ENCODE measurements at places on chromosomes 11 and 22.

GRCh38 chr11:122898799-122899198 lies 16.2 kb downstream of the JHY start:
- DNase-seq, result no peak

GRCh38 chr11:132056689-132057088 lies 686.3 kb downstream of the NTM start:
- DNase-seq, result no peak

DNA sequence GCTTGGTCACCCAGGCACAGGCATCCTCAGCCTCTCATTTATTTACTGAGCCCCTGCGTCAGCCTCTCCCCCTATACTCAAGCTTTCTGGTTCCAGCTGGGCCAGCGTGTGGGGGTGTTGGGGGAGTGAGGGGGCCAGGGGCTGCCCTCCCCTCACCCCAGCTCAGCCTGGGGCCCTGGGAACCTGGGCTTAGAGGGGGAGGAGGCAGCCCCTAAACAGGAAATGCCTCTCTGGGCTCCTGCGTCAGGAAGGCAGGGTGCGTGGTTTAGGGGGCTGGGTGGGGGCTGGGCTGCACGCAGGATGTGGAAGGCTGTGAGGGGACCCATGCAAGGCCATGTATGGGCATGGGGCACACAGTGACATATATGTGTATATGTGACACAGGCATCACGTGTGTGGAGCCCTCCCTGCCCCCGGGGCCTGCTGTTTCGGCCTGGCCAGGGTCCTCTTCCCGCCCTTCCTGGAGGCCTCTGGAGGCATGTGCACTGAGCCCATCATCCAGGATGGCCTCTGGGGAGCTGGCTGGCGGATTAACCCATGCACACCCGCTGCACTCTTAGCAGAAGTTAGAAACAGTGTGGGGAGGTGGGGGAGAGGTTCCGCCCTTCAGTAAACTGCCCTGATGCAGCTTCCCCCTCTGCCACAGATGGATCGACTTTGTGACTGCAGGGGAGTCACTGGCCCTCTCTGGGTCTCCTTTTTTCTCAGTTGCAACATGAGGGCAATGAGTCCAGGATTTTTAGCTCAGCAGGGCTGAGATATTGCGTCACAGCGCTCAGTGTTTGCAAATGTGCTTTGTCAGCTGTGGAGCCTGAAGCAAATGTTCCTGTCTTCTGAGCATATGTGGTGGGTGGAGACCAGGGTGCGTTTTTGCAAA lies 1.1 kb upstream of the CD248 start:
- DNase-seq, result peak; percentile 26

DNA sequence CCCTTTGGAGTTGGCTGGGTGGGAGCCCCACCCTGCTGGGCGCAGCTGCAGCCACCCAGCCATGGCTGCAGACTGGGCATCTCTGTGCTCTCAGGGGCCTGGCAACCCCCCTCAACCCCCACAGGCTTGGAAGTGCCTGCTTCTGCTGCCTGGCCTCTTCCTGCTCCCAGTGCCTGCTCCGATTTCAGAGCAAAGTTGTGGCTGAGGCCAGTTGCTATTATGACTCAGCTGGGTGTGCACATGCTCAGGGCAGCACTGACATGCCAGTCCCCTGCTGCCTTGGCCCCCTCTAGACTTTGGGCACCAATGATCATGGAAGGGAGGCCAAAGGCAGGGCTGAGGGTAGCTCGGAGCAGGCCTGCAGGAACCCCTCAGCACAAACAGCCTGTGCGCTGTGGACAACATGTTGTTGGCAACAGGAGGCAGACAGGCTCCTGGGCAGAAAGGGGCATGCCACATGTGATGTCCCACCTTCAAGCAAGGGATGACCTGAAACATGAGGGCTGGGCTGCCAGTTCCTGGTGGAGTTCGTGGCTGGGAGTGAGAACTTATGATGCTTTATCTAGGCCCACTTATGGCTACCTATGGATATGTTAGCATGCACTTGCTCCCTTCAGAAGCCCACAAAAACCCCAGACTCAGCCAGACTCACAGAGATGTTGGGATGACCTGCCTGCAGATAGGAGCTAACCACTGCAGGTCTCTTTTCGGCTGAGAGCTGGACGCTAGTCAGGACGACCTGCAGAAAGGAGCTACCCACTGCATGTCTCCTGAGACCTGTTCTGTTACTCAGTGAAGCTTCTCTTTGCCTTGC lies 96.4 kb upstream of the AMOTL1 start:
- DNase-seq, result no peak

GRCh38 chr11:122071709-122072202 lies 44.3 kb downstream of the BLID start:
- DNase-seq, result no peak

GRCh38 chr22:20241579-20242392 lies 26.3 kb downstream of the RTN4R start:
- no peak for DNase-seq

DNA sequence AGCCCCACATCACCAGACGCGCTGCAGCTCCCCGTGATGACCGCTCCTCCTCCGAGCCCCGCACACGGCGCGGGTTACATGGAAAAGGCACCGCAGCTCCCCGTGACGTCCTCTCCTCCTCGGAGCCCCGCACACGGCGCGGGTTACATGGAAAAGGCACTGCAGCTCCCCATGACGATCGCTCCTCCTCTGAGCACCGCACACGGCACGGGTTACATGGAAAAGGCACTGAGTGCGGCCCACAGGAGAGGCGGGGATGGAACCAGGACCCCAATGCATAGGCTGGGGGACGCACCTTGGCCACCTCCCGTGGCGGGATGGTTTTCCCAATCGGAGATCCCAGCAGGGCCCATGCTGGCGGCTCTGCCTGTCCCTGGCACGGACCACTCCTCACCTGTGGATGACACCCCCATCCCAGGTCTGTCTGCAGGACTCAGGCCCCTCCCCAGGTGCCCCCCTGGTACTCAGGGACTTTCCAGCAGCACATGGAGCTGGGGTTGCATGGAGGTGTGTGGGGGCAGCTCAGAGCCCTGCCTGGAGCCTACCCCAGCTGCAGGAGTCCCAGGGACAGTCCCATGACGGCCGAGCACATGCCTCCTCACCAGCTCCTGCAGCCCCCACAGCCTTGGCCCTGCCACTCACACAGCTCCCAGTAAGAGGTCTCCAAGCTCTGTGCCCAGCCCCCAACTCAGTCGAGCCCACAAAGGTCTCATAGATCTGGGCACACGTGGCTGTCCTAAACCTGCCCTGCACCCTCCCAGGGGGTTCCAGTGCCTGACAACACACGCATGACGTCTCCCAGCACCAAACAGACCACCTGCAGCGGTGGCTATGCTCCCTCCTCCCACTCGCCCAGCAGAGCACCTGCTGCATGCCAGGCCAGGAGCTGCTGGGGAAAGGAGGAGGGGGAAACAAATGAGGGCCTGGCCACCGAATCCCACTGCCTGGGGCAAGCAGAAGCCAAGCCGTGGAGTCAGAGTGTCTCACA lies 166.6 kb downstream of the BRD1 start:
- DNase-seq, result no peak

- no peak for DNase-seq
Observed at GRCh38 chr11:111913997-111914396, 1.5 kb downstream of the HSPB2 start.

DNA sequence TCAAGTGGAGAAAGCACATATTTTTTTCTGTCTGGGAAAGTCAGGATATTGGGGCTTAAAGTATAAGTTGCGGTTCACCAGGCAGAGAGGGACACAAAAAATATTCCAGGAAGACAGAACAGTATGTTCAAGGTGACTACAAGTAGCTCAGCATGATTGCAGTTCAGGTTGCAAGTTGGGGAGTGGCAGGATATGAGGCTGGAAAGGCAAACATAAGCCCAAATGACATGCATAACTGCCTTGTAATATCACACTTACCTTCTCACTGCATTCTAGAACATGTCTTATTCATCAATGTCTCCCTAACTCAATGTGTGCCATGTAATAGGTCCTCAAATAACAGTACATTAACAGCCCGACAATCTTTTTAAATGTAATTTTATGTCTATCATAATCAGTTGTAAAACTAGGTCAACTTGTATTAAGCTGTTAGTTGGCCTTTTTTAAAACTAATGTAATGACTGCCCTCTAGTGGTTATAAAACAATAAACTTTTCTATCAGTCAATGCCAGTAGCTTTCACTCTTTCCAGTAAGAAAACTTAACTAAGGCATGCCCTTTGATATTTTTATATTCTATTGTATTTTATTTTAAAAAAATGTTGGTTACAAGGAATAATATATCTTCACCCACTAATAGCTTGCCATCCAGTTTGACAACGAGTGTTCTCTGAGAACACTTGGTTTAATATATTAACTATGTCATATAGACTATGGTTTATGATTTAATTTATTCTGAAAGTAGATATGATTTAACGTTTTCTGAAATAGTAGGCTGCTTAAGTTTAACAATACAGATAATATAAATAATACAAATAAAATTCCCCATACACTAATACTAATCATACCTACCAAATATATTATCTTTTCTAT lies 39.4 kb upstream of the CFAP300 start:
- DNase-seq, result no peak

DNA sequence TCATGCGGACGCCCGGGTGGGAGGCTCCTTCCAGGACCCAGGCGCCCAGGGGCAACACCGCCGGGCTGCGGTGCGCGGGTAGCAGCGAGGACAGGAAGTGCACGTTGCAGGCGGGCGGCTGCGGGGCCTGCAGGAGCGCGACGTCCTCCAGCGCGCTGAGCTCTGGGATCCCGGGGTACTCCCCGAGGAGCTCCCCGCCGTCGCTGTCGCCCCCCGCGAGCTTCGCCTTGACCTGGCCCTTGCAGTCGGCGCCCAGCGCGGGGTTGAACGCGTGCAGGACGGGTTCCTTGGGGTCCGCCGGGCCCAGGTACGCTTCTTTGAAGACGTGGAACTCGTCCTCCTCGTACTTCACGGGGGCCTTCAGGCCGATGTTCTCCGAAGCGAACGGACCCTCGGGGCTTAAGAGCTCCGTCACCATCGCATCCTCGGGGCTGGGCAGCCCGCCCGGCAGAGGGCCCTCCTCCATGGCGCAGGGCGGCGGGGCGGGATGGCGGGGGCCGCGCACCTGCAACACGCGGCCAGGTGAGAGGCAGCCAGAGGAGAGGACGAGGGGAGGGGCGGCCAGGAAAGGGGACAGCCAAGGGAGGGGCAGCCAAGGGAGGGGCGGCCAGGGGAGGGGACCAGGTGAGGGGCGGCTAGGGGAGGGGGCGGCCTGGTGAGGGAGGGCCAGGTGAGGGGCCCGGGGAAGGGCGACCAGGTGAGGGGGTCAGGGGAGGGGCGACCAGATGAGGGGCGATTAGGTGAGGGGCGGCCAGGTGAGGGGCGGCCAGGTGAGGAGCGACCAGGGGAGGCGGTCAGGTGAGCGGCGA lies 921 bp downstream of the TESMIN start:
- DNase-seq, result peak; percentile 7

DNA sequence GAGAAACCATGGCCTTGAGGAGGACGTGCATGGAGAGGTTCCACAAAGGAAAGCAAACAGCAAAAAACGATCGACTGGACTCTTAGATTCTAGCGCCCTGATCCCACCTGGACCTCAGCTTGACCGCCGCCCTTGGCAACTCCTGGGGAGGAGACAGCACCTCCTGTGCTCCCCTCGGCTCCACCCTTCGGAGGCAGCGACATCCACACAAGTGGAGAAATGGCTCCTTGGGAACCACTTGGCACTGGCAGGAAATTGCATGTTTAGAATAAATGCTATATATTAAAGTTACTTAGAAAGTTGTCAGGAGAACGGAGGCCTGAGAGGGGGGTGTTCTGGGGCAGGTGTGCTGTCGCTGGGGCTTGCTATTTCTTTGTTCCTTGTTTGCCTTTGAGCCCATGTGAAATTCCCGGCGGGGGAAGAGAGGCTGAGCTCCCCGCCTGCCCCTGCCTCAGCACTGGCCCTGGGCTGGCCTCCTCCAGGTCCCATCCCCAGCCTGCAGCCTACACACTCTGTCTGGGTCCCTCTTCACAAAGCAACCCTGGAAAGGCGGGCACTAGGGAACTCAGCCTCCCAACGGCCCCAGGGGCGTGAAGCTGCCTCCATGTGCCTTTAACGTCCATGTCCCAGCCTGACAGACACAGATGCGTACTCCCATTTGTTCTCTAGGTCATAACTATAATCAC lies 395.3 kb downstream of the BRD1 start:
- no peak for DNase-seq

GRCh38 chr22:25572708-25573171 lies 8.3 kb downstream of the GRK3 start:
- DNase-seq, result no peak

GRCh38 chr11:57812634-57813033 lies 51.0 kb downstream of the CTNND1 start:
- DNase-seq, result no peak

GRCh38 chr11:35013514-35014233 lies 97.3 kb downstream of the PDHX start:
- no peak for DNase-seq

GRCh38 chr11:12363373-12363772 lies 14.0 kb upstream of the PARVA start:
- DNase-seq, result no peak

- DNase-seq, result no peak
Observed at GRCh38 chr11:66281776-66282467, 3.9 kb downstream of the CNIH2 start.

- no peak for DNase-seq
Observed at GRCh38 chr11:74612877-74613276, 20.5 kb downstream of the POLD3 start.

- no peak for DNase-seq
Observed at GRCh38 chr11:70636659-70637058, 238.3 kb downstream of the CTTN start.

- no peak for DNase-seq
Observed at GRCh38 chr11:128894286-128894681, 3.1 kb downstream of the KCNJ5 start.

DNA sequence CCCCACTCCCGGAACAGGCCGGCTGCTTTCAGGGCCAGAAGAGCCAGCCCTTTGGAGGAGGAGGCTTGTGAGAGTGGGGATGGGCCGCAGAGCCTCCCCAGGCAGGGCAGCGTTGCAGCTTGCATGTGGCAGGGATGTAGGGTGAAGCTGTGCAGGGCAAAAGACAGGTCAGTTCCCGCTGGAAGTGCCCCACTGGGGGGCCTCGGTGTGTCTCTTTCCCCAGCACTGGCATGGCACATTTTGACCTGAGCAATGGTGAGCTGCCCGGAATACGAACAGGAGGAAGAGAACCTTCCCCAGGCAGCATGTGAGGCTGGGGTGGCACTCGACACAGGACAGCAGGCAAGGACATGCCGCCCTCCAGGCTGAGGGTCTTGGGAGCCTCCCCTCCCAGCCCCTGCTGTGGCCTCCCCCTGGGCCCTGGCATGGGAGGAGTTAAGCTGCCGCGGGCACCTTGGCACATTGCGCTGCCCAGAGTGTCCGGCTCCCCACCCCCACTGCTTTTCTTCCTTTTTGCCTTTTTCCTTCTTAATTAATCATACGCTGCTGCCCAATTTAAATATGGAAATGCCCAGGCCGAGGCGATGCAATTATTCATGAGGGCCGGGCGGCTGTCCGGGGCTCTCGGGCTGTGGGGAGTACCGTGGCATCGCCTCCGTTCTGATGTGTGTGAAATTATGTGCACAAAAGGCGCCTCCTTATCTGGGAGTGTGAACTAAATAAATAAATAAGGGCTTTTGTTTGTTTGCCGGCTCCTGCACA lies 76.0 kb upstream of the WNT7B start:
- peak; percentile 21 for DNase-seq
